ENCODE measurements at places on chromosomes 5 and 9.
A peak's percentile ranks its signal among the peaks of the same experiment; 100 is the strongest.

GRCh38 chr9:121455527-121456239 is 44.0 kb downstream of the GGTA1 start:
- DNase-seq, result peak; percentile 1

GRCh38 chr5:146622391-146622790 is 106.4 kb upstream of the GPR151 start:
- no peak for DNase-seq

- peak; percentile 36 for DNase-seq
Observed at GRCh38 chr5:59188419-59189225, 605.7 kb downstream of the RAB3C start.

- no peak for DNase-seq
Observed at GRCh38 chr9:116300360-116300870, 146.8 kb downstream of the PAPPA start.

- DNase-seq, result no peak
Observed at GRCh38 chr9:84490206-84490841, 149.8 kb upstream of the SLC28A3 start.

DNA sequence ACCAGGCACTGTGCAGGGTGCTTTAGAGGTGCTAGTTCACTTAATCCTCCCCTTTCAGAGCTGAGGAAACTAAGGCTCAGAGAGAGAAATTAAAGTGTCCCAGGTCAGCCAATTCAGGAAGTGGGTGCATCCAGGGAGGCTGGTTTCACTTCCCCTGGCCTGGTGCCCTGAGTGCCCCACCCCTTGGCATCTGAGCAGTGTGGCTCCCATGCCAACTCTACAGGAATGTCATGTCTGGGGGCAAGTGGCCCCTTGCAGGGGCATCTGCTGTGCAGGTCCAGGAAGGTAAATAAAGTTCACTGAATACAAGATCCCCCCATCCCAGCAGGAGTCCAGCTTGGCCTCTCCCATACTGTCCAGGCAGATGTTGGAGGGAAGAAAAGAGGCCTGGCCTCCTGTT is 4.4 kb upstream of the N4BP3 start:
- DNase-seq, result no peak

GRCh38 chr5:82011761-82012160 is 39.9 kb downstream of the ATG10 start:
- DNase-seq, result no peak

DNA sequence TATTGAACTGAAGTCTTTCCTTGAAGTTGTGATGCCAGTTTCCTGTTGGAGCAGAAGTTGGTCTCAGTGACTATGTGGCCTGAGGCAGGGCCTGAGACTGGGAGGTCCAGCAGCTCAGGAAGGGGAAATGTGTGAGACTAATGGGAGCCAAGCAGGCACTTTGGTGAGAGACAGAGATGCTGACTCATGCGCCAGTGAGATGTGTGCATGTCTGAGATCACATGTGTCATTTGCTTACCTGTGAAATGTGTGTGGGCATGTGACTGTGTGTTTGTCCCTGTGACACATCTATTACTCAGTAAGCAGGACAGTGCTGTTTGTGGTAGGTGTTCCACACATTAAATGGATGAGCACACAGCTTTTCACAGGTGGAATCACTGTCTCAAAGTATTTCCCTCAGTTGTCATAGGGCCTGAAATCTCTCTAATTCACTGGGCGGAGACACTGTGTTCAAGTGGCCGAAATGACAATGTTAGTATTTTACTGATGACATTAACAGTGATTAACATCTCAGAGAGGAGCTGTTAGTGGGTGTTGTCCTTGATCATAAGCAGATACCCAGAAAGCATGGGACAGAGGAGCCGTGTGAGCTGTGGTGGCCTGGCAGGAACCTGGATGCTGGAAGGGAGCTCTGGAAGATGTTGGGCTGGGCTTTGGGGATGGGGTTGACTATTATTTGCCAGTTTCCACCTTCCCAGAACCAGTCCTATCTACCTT is 7.4 kb downstream of the NPR2 start:
- DNase-seq, result peak; percentile 41

DNA sequence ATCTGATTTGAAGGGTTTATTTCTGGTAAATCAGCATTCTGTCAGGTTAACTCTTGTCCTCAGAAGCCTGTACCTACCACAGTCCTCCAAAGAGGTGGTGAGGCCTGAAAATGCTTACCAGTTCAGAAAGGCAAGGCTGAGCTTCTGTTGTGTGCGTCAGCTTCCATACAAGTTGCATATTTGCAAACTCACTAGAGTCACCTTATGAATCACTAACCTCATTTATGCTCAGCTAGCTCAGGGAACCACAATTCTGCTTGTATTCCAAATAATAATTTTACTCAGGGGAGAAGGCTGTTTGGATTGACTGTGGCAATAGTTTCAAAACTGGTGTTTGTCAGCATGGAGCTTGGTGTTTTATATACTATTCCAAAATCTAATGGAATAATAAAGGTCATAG is 355.1 kb upstream of the RFX3 start:
- no peak for DNase-seq

DNA sequence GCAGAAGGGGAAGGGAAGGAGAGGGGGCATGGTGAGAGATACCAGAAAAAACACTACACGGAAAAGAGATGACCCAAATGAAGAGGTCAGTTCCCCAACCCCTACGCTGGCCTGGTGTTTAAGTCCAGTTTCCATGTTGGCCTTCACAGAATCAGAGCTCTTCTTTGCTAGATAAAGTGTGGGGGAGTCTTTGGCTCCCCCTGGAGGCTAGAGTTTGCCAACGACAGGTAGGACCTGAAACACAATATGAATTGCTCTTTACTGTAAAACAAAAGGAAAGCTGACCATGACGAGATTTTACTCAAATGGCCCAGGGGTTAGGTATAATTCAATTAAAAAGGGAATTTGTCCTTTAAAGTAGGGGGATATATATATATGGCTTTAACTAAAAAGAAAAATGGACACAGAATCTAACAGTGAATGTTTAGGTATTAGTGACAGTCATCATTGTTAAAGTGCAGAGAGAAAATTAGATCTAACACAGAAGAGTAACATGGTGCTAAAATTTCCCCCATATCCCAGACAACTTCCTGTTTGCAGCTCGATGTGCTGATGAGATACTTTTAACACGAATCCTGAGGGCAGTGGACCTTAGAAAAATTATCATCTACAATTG is 92.0 kb downstream of the SV2C start:
- peak; percentile 39 for DNase-seq

DNA sequence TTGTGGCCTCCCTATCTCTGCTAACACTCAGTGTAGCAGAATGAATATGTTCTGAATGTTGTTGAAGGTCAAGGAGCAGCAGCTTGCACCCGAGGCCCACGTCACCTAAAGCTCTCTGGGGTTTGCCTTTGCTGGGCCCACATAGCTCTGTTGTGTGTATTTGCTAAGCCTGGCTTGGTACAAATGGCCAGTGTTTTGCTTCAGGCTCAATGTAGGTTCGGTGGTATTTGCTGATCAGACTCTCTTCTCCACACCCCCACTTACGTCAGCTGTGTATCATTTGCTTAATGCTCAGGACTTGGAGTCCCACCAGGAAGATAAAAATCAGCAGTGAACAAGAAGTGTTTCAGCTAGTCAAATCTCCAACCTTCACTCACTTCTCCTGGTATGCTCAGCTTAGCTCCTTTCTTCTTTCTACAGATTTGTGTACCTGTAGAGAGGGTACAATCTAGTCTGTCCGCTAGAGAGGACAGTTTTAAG is 4.8 kb upstream of the RFESD start:
- no peak for DNase-seq

GRCh38 chr9:106860721-106861639 is 2.0 kb upstream of the ZNF462 start:
- DNase-seq, result no peak

DNA sequence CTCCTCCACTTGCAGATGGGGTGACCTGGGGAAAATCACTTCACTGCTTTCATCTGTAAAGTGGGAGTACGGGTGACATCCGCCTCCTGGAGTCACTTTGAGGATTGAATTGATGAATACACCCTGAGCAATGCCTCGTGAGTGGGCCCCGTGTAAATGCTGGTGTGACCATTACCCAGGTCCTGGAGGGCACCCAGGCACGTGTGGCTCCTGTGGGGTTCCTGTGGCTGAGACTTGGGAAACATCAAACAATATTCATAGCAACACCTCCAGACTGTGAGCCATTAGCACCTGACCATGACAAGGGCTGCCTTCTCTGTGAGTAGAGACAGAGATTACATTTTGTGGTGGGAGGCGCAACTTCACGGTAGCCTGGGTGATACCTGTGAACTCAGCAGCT is 11.4 kb downstream of the MRPL36 start:
- DNase-seq, result no peak

DNA sequence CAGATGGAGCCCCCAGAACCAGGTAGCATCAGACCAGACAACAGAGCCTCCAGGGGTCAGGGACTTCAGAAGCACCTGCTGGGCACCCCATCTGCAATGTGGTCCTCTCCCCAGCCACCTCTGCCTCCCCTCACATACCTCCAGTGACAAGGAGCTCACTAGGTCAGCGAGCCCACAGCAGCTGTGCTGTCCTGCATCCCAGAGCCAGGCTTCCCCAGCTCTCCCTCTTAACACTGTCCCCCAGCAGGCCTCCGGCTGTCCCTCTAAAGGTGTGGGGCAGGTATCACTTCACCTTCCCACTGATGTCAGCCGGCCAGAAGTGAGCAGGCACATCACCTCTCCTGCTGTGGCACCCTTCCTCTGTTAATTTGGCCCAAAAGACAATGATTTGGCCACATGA is 83.6 kb downstream of the LMX1B start:
- no peak for DNase-seq

GRCh38 chr5:99815-100214 is 7.8 kb downstream of the PLEKHG4B start:
- no peak for DNase-seq

GRCh38 chr9:98284754-98285153 is 29.3 kb upstream of the TBC1D2 start:
- DNase-seq, result no peak

DNA sequence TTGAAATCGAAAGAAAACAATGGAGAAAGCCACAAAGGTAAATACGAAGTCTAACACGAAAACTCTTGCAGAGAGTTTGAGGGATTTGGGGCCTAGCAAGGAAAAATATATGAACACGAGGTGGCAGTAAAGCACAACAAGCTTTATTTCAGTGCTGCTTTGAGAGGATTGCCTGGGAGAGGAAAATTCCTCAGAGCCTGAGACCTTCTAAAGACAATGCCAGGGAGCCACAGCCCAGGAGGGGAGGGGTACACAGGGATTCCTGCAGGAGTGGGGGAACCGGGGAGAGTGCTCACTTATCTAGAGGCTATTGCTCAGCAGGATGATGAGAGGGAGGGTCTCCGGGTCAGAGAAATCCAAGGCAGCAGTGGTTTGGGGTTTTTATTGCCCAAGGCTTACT is 134.9 kb upstream of the ADCY2 start:
- DNase-seq, result no peak

DNA sequence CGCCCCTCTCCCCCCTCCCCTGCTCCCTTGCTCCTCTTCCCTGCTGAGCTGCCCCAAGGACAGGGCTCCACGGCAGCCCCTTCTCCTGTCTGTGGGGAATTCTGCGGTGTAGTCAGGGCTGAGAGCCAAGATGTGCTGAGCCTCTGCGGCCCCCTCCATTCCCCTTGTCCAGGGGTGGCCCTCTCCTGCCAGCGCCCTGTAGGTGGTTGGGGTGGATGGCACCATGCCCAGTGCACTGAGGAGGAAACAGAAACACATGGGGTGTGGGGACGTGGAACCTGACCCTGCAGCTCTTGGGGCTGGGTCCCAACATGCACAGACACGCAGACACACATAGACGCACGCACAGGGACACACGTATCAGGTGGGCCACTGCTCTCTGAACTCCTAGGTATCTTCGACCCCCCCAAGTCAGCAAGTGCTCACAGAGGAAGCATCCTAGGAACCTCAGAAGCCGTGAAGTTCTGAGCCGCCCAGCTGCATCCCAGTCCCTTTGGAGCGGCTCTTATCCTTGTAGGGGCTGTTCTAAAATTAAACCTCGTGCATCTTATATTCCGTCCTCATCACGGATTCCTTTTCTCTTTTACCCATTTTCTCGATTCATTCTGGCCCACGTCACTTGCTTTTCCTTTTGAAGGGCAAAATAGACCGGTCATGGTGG is 64.8 kb downstream of the HMCN2 start:
- no peak for DNase-seq

DNA sequence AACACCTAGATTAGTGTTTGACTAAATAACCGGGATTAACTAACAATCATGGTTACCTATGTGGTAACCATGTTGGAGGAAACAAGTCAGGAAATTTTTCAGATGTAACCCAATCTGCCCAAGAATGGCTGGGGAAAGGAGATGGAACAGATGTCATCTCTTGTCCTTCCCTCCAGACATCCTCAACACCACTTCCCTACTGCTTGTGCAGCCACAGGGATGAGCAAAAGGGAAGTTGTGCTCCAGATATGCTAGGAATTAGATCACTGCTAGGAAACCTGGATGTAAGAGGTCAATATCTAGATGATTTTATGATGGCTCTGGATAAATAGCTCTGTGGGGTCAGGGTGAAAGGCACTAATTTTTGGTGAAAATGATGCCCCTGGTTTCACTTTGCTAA is 61.3 kb upstream of the ELL2 start:
- DNase-seq, result no peak

GRCh38 chr9:111752455-111752854 is 42.3 kb downstream of the SHOC1 start:
- DNase-seq, result no peak

DNA sequence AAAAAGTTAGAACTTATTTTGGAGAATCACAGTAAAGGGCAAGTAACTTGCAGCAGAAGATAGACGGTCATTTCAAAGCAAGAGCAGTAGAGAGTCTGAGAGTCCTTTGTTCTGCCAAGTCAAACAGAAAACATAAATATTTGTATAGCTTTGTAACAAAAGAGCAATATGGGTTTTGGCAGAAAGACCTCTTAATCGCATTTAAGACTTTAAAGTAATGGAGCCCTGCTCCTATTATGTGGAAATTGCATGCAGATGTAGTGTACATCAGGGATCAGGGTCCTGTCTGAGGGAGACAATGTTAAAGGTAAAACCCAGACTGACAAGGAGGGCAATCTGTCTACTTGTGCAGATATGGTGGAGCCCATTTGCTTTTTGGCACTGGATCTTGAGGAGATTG is 87.2 kb downstream of the PGM5 start:
- no peak for DNase-seq
